ENCODE measurements at places on chromosomes 4 and X.
A peak's percentile ranks its signal among the peaks of the same experiment; 100 is the strongest.

DNA sequence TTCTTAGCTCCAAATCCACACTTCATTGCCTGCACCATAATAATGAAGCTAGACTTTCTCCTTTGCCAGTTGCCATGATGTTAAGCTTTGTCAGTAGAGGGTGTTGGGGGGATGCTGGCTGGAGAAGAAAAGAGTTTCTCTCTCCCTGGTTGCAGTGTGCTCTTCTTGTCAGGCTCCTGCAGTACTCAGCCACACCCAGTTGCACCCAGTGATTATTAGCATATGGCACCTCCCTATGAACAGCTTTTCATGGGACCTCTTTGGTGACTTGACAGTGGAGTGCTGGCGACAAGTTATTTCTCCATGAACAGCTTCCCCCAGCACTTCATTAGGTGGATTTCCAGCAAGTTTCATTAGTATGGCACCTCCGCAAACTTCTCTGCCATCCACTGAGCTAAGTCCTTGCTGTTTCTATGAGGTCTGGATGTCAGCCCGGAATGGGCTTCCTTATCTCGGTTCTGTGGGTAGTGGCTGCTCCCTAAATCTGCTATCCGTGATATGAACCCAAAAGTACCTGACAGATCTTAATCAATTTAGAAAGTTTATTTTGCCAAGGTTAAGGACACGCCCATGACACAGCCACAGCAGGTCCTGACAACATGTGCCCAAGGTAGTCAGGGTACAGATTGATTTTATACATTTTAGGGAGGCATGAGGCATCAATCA lies 18.8 kb upstream of the OTUD4 start:
- DNase-seq = no peak

DNA sequence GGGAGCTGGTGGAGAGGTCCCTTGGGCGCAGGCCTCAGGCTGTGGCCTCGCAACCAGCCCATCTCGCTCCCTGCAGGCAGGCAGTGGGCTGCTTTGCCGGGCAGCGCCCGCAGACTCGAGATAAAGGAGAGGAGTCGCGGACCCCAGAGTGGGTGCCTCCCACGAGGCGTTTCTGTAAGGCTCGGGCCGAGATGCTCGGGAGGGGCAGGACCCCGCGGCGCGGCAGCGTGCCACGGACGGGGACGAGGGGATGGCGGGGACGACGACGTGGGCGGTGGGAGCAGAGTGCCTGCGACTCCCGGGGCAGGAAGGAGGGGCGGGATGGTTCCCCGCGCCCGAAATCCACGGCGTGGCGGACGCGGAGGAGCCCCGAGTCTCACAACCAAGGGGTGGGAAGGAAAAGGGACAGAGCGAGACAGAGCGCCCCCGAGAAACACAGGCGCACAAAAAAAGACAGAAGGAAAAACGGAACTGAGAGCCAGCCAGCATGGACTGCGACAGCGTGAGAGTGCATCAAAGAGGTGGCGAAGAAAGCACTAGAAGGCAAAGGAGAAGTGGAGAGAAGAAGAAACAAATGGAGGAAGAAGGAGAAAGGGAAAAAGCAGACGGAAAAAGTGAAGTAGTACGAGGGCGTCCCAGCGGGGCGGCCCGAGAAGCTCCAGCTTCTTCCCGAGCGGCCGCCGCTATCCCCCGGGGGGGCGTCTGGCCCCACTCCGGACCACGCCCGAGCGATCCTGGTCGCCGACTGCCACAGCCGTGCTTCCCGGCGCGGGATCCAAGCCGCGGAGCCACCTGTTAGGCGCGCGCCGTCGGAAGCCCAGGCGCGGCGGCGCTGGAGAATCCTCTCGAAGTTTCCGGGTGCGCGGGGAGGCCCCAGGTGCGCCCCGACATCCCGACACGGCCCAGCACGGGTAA lies 1.5 kb downstream of the BEND4 start:
- no peak for DNase-seq

DNA sequence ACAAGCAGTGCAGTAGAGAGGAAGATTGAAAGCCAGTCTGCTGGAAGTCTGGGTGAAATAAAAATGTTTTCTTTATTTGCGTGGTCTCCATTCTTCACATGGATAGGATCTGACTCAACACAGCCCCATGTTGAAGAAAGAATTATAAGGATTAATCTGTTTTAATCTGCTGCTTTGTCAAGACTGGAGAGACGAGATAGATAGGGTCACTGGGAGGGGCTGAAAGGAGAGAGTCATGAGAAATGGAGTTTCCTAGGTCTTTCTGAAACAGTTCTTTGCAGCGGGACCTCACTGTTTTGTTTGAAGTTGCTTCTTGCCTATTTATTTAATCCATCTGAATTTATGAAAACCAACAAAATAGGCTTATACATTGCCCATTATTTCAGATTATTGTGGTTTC lies 32.4 kb upstream of the RHOH start:
- no peak for DNase-seq

GRCh38 chr4:163331629-163332376 lies 593 bp downstream of the NPY1R start:
- no peak for DNase-seq

GRCh38 chr4:183098019-183098722 lies 886 bp upstream of the WWC2 start:
- no peak for DNase-seq

DNA sequence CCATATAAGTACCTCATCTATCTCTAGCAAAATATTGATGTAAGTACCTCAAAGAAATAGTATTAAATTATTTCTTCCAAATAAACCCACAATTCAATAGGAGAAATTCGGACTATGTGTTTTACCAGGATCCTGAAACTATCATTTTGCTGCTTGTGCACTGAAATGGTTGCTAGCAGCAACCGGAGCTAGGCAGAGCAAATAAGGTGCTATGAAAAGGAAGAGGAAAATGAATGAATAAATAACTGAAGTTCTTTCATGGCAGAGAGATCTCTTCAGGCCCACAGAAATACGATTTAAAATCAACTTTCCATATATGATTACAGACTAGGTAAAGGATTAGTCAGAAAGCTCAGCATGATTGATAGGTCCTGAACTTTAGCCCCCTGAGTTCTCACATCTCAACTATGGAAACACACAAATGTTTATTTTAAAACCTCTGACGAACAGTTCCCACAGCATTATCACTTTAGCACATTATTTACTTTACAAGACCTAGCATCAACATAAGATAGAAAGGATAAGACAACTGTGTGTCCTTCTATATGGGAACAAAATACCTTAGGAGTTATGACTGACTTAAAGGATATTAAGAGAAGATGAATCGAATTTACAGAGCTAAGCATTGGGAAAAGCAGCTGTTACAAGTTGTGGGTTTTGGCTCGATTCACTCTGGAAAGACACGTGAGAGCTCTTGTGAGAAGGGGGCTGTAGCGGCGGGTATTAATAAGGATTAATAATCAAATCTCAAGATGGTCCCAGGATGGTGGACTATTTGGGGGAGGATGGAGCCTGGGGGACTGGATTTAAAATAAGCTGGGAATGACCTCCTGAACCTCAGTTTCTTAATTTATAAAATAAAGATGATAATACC lies 104.3 kb downstream of the CORIN start:
- no peak for DNase-seq

- no peak for DNase-seq
Observed at GRCh38 chr4:26048378-26048882, 134.4 kb downstream of the SMIM20 start.

- no peak for DNase-seq
Observed at GRCh38 chr4:117676153-117676552, 358.1 kb upstream of the NDST3 start.

DNA sequence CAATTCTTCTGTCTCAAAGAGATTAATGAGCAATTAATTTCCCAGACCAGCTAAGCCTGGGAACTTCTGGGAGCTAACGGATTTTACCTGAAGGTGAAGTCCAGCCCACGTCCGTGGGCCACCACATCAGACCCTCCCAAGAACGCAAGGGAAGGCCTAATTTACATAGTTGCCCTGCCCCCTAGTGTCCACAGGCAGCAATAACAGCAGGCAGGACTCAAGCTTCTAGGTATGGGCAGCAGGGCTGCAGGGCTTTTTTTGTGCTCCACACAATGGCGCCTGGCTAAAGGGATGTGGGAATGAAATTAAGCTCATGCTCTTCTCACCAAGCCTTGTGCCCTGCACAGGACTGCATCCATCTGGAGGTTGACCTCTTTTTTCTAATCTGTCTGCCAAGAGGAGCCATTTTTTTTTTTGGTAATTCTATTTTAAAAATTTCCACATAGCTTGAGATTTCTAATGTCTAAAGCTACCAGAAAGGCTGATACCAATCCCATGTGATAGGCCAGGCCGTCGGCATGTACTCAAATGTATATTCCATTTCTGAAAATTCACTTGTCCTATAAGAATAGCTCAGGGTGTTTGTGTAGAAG lies 111.9 kb upstream of the TMEM164 start:
- peak; percentile 9 for DNase-seq

DNA sequence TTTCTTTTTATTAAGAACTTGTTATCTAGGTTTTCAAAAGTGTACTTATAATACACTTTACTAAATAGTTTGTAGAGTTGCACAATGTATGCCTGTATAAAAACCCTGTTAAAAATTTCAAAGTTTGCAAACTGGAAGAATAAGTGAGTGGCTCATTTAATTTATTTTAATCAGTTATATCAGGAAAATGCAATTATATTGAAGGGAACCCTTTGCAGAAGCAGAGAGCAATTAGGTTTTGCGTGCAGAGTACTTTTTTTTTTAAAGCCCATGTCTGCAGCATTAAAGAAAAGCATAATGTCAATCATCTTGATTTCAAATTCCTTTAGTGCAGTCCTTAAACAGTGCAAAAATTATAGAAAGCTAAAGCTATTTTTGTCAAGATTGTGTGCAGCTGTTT lies 271.3 kb upstream of the LDB2 start:
- no peak for DNase-seq

DNA sequence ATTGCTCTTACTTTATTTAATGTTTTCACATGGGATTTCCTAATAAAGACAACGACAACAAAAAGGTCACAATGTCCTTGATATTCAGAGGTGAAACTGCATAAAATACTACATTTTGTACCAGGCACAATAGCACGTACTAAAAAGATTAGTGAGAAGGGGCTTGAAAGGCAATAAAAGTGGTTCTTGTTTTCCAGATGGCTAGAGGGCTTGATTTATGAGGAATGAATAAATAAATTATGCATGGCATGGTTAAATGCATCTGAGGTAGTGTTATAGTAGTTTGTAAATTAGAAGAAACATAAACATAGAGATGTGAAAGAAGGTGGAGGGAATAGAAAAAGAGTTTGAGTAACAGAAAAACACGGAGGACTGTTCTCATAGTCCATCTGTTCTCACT lies 123.4 kb downstream of the CLCN5 start:
- DNase-seq = no peak

- DNase-seq = no peak
Observed at GRCh38 chr4:159048166-159048886, 54.6 kb upstream of the RAPGEF2 start.

- no peak for DNase-seq
Observed at GRCh38 chrX:70452143-70452733, 7.6 kb downstream of the DLG3 start.

DNA sequence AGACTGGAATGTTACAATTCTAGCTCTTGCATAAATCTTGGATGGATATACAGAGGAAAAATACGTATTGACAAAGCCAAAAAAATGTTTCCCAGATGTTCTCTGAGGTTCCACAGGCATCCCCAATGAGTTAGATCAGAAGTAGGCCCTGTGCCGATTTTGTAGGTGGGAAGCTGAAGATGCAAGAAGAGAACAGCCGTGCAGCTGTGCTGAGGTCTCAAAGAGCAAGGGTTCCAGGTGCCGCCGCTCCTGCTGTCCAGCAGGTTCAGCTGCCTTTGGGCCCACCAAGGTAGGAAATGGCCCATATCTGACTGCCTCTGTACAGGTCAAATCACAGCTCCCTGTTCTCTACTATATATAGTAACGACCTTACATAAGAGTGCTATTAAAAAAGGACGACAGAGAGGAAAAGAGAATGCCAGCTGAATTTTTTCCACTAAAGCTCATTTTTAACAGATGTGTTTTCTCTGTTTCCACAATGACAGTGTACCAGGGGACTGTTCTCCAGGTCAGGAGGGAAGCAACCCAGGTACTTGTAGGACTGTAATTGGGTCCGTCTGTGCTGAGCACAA lies 155.6 kb downstream of the CBR4 start:
- no peak for DNase-seq

GRCh38 chr4:142752202-142752786 lies 93.8 kb downstream of the INPP4B start:
- no peak for DNase-seq

DNA sequence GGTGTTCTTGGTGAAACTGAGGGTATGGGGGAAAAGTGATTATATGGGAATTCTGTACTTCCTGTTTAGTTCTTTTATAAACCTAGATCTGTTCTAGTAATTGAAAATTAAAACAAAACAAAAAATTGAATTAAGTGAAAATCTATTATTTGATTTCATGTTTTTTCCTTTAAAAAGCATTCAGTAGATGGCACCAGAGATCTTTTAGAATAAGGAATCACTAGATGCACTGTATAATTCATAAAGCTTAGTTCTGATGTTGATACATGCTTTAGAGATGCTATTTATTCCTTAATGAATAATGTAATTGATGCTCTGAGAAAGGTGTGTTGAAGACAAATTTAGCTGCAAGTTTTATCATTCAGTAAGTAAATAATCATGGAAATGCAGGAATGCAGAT lies 87.3 kb downstream of the LCORL start:
- no peak for DNase-seq

DNA sequence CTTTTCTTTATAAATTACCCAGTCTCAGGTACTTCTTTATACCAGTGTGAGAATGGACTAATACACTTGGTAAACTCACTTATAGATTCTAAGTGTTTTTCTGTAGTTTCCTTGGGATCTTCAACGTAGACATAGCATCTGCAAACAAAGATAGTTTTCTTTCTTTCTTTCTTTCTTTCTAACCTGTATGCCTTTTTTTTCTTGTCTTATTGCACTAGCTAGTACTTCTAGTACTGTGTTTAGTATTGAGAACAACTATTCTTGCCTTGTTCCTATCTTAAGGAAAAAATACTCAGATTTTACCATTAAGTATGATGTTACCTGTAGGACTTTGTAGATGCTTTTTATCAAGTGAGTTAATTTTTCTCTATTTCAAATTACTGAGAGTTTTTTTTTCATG lies 102.2 kb downstream of the EDA start:
- DNase-seq = no peak

DNA sequence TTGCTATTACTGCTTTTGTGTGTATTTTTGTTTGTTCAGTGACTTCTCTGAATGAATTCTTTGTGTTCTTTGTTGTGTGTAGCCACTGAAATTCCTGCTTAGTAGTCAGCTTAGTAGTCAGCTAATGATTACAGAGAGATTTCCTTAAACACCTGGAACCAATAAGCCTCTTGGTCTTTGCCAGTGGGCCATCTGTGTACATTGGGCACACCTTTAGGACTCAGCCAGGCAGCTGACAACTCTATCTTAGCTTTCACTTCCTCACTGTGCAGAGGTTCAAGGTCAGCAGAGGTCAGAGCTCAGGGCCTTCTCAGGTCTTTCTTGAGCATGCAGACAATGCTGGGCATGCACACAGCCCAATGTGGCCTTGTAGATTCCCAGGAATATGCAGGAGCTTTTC lies 59.3 kb downstream of the RWDD4 start:
- DNase-seq = no peak

GRCh38 chr4:98092833-98093439 lies 50.3 kb downstream of the STPG2 start:
- no peak for DNase-seq
